Activated CD4-positive, alpha-beta memory T cell treated with anti-CD3 and anti-CD28 coated beads for 36 hours (primary cell): ENCODE measurements at places on chromosomes 6 and 20. TPM values are rescaled to one million over a fixed set of nuclear protein-coding genes. Genes with fewer than 3 reads are reported as not detected.

- no peak overlapping the region for H3K4me3 ChIP-seq
- no peak for DNase-seq
- peaks cover 16% of the 10 kb centered on the region for H3K27me3 ChIP-seq
- H3K36me3 ChIP-seq = no peaks in the 10 kb centered on the region
- H3K4me1 ChIP-seq = no peaks in the 10 kb centered on the region
- no peak overlapping the region for H3K27ac ChIP-seq
Observed at GRCh38 chr20:19747903-19748302, 10.2 kb upstream of the RIN2 start.

- H3K27ac ChIP-seq = no peak overlapping the region
- H3K36me3 ChIP-seq = peaks cover 37% of the 10 kb centered on the region
- H3K27me3 ChIP-seq = no peaks in the 10 kb centered on the region
Observed at GRCh38 chr20:13567663-13568062, 71.1 kb downstream of the TASP1 start.

DNA sequence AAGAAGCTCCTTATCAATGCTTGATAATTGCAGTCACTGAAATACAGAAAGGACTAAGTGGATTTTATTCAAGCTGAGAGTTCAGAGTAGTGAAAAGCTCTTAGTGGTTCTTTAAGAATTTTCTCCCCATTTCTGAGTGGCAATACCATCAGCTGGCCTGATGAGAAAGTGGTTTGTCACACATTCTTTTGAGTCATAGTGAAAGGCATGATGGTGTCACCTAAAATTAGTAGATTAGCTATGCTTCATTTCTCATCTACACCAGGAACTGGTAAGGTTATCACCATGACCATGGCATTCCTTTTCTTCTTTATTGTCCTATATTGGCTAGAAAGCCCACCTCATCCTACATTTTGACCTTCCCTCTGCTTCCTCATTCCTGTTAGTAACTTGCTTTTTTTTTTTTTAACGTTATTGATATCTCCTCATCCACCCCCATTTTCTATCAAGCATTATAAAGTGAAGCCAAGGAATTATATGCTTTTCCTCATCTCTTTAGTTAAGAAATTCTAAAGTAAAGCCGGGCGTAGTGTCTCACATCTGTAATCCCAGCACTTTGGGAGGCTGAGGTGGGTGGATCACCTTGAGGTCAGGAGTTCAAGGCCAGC, 67.4 kb upstream of the LOC128125822 start:
- H3K36me3 ChIP-seq = no peaks in the 10 kb centered on the region
- no peaks in the 10 kb centered on the region for H3K27me3 ChIP-seq
- H3K4me3 ChIP-seq = no peak overlapping the region
- DNase-seq = no peak
- no peaks in the 10 kb centered on the region for H3K4me1 ChIP-seq

DNA sequence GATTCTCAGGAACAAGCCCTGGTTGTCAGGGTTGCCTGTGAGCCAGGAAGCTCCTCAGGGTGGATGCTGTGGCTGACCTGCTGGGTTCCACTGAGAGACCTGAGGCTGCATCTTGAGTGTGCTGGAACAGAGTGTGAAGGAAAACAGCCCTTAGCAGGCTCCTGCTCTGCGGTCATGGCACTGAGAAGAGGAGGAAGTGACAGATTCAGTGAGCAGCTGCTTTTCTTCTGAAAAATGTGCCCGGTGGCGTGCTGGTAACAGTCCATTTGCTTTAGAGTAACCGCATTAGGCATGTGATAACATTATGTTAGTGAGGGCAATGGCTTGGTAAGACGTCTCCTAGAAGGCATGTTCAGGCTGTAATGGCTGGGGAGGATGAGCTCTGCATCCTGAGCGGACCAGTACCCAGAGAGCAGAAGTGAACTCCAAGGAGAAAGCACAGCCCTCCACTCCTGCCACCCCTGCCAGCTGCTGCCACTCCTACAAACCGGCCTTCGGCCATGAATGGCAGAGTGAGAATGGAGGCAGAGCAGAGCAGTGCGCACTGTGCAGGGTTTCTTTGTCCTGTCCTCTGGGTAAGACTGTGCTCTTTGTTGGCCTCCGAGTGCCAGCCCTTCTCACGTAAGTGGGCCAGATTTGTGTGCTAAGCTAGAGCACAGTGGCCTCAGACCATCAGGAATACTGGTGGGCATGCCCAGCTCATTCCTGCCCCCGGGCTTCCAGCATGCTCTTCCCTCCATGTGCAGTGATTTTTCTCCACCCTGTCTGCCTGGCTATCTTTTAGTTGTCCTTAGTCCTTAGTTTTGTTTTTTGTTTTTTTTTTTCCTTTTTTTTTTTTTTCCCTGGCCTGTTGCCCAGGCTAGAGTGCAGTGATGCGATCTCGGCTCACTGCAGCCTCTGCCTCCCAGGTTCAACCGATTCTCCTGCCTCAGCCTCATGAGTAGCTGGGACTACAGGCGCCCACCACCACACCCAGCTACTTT, 98.1 kb upstream of the VSTM2L start:
- H3K4me3 ChIP-seq = no peak overlapping the region
- H3K4me1 ChIP-seq = no peaks in the 10 kb centered on the region
- no peaks in the 10 kb centered on the region for H3K27me3 ChIP-seq
- DNase-seq = no peak

CCN6 gene
- 0.70 TPM for total RNA-seq

DNA sequence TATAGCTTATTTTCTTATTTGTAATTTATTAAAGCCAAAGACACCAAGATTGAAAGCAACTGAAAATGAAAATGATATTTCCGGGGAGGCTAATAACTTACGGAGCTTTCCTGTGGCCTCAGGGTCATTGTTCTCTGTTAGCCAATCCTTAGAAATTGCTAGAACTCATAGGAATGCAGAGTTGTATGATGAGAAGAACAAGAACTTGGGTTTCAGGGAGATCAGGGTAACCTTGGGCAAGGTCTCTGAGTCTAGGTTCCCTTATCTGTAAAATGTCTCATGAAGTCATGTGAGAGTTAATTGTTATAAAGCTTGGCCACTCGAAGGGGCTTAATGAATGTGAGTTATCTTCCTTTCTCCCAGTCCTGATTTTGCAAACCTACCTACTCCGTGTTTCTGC, 20.1 kb upstream of the SERINC3 start:
- no peak overlapping the region for H3K27ac ChIP-seq
- DNase-seq = no peak
- no peak overlapping the region for H3K4me3 ChIP-seq

DNA sequence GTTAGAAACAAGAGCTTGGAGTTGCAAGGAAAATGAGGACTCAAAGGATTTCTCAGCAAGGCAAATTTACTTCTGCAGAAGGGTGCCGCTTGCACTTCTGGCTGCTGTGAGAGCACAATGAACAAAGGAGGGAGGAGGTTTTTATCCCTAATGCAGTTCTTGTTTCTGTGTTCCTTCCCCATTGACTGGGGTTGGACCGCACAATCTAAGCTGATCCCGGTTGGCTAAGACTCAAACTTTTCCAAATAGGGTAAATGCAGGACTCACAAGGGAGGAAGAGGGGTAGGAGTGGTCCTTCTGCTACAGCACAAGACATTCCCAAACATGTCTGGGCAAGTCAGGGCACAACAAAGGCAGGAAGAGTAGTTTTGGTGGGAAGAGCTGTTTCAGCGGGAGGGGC, 249.6 kb upstream of the MOCS1 start:
- H3K4me3 ChIP-seq = no peak overlapping the region

- no peaks in the 10 kb centered on the region for H3K36me3 ChIP-seq
- no peaks in the 10 kb centered on the region for H3K27me3 ChIP-seq
- H3K27ac ChIP-seq = no peak overlapping the region
- DNase-seq = no peak
- no peaks in the 10 kb centered on the region for H3K4me1 ChIP-seq
Observed at GRCh38 chr20:44720621-44720996, 5.4 kb downstream of the CCN5 start.

CLPSL2 gene
- total RNA-seq = not detected

DNA sequence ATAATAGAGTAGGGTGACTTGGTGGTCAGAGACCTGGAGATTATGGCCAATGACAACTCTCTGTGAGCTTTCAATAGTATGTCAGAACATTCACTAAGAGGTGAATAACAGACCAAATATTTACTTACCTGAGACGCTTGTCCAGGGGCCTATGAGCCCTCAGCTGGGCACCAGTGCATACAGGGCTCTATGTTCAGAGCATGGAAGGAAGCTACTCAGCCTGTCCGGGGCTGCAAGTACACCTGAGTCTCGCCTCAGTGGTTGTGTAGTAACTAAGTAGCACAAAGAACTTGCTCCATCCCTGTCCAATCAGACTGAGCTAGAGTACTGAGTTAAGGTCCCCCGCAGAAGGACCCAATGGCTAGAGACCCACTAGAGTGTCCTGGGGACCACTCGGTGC, 11.6 kb upstream of the SCGN start:
- no peak overlapping the region for H3K4me3 ChIP-seq
- DNase-seq = no peak
- H3K4me1 ChIP-seq = no peaks in the 10 kb centered on the region
- peaks cover 26% of the 10 kb centered on the region for H3K27me3 ChIP-seq

NFATC2 gene
- total RNA-seq = 36.5 TPM

DNA sequence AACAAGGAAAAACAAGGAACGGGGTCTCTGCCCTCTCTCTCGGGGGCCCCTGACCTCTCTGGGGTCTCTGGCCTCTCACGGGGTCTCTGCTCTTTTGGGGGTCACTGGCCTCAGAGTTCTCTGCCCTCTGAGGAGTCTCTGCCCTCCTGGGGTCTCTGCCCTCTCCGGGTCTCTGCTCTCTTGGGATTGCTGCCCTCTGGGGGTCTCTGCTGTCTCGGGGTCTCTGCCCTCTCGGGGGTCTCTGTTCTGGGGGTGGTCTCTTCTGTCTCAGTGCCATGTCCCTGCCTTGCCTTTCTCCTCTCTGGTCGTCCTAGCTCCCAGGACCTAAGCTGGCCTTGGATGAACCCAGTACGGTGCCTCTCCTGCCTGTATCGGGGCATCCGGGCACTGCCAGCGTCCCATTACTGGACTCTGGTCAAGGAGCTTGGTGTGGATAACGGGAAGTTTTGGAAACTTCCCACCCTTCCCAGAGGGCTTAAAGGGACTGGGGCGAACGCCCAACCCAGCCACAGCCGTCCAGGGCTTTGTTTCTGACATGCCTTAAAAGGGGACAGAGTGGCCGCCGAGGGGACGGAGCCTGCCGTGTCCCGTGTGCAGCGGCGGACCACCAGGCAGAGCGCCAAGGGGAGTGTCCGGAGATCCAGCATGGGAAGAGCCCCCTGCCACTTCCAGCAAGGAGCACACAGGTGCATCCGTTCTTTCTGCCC, 24.7 kb upstream of the MRGBP start:
- H3K4me1 ChIP-seq = peaks cover 31% of the 10 kb centered on the region
- H3K27me3 ChIP-seq = no peaks in the 10 kb centered on the region
- H3K36me3 ChIP-seq = no peaks in the 10 kb centered on the region
- no peak overlapping the region for H3K4me3 ChIP-seq
- H3K27ac ChIP-seq = no peak overlapping the region
- DNase-seq = no peak

GRCh38 chr6:107547451-107547840, 57.5 kb downstream of the SOBP start:
- no peaks in the 10 kb centered on the region for H3K4me1 ChIP-seq
- no peak for DNase-seq
- H3K36me3 ChIP-seq = no peaks in the 10 kb centered on the region
- no peak overlapping the region for H3K27ac ChIP-seq
- no peak overlapping the region for H3K4me3 ChIP-seq

DNA sequence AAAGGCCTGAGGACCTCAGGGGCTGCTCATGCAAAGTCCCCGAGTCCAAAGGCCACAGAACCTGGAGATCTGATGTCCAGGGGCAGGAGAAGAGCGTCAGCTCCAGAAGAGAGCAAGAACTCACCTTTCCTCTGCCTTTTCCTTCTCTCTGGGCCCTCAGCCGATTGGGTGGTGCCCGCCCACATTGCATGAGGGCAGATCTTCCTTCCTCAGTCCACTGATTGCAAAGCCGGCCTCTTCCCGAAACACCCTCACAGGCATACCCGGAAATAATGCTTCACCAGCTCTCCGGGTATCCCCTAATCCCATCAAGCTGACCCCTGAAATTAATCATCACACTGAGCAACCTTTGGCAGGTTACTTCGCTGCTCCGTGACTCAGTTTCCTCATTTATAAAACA, 33.4 kb downstream of the SPDEF start:
- no peak overlapping the region for H3K27ac ChIP-seq
- H3K4me1 ChIP-seq = peaks cover 7% of the 10 kb centered on the region

- no peaks in the 10 kb centered on the region for H3K27me3 ChIP-seq
- H3K4me1 ChIP-seq = peaks cover 44% of the 10 kb centered on the region
- no peak overlapping the region for H3K27ac ChIP-seq
- no peak for DNase-seq
Observed at GRCh38 chr6:109092074-109092473, 2.6 kb downstream of the SESN1 start.

KCNK17 gene
- not detected for total RNA-seq

DNA sequence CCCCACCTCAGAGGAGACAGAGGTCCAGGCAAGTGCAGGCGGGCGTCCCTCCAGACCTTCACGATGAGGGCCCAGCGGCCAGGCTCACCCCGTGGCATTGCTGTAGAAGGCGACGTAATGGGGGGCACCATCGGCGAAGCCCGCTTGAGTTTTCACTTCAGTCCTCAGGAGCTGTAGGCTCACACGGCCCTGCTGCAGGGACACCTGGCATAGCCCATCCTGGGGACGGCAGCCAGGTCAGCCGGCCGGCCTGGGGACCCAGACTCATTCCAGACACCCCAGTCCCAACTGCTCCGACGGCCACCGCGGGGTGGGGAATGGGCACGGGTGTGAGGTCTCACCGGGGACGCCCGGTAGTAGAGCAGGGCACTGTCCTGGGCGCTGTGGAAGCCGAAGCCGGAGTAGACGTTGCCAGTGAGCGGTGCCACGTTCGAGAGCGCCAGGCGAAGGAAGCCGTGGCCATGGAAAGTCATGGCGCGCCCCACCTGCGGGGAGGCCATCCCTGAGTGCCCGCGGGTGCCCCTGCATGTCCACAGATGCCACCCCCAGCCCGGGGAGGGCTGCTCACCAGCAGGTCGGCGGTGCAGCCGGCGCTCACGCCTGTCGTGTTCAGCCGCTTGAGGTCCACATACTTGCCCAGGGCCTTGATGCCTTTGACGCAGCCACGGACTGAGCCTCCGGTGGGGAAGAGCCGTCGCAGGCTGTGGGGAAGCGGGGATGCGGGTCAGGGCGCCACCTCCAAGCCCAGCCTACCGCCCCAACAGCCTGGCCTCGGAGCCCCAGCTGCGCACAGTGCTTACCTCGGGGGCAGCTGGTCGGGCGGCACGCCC, 9.2 kb downstream of the ADRM1 start:
- no peak for DNase-seq
- no peak overlapping the region for H3K4me3 ChIP-seq
- no peaks in the 10 kb centered on the region for H3K4me1 ChIP-seq
- no peaks in the 10 kb centered on the region for H3K27me3 ChIP-seq
- H3K27ac ChIP-seq = no peak overlapping the region

FRK gene
- 0.02 TPM for total RNA-seq

- no peak overlapping the region for H3K27ac ChIP-seq
- H3K4me1 ChIP-seq = no peaks in the 10 kb centered on the region
- no peaks in the 10 kb centered on the region for H3K36me3 ChIP-seq
- no peak overlapping the region for H3K4me3 ChIP-seq
- DNase-seq = no peak
Observed at GRCh38 chr20:63119963-63120807, 95.7 kb downstream of the YTHDF1 start.

DNA sequence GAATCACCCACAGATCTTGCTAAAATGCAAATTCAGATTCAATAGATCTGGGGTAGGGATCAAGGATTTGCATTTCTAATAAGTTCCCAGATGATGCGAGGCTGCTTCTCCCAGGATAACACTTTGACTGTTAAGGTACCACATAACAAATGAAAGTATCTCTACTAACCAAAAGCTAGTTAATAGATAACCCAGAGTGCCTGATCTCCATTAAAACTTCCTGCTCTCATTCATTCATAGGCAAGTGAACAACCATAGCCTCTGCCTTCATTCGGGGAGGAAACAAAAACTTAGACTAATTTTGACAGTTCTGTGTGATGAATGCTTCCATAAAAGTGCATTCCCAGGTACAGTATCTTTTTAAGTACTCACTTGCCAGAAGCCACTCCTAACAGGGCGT, 265.6 kb upstream of the BTBD3 start:
- no peaks in the 10 kb centered on the region for H3K27me3 ChIP-seq
- H3K27ac ChIP-seq = no peak overlapping the region
